ENCODE measurements at places on chromosomes 11 and 22. TPM values are rescaled to one million over a fixed set of nuclear protein-coding genes. Genes with fewer than 3 reads are reported as not detected.

Gene MYRF
- total RNA-seq = 10.2 TPM

- DNase-seq = no peak
Observed at GRCh38 chr11:57476047-57476756, 15.9 kb downstream of the RTN4RL2 start.

DNA sequence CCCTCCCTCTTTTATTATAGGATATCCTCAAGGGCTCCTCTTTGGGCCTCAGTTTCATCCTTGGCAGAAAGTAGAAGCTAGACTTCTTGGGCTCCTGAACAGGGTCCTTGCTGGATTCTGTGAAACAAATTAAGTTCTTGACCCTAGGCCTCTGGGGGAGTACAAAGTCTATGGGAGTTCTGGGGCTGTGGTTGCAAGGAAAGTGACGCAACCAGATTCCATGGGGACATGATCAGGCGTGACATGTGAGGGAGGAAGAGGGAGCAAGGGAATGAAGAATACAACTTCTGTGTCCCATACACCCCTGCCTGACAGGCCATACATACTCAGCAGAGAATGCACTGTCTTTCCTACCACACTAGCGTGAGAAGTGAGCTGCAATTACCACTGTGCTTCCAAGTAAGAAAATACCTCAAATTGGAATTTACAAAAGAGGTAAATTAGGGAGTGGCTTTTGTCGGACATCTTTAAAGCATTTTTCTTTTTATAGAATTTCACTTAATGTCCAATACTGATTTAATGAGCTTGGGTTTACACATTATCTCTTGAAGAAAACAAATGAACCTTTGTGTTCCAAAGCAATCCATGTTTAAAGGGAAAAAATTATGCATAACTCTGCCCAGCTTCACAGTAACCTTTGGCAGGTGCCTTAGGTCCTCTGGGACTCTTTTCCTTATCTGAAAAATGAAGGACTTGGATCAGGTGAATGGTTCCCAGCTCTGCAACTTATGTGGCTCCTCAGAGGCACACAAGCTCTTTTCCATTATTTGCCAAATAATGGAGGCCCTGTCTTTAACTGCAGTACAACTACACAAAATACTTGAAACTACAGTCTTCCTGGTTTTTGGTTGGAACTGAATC lies 38.9 kb downstream of the LIMK2 start:
- DNase-seq = peak; percentile 87

DNA sequence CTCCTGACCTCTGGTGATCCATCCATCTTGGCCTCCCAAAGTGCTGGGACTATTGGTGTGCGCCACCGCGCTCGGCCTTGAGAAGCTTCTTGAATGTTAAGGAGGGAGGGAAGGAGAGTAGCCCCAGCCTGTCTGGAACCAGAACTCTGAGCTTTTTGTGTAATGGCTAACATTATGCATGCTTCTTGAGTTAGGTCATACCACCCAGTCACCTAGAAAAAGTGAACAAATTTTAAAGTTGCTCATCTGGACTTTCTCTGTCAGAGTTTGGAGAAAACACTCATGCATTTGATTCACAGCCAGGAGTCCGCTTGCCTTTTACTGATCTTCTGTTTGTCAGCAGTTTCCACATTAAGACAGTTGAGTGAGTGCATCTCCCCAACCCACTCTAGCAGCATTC lies 82.1 kb downstream of the PPP6R3 start:
- DNase-seq = no peak

DNA sequence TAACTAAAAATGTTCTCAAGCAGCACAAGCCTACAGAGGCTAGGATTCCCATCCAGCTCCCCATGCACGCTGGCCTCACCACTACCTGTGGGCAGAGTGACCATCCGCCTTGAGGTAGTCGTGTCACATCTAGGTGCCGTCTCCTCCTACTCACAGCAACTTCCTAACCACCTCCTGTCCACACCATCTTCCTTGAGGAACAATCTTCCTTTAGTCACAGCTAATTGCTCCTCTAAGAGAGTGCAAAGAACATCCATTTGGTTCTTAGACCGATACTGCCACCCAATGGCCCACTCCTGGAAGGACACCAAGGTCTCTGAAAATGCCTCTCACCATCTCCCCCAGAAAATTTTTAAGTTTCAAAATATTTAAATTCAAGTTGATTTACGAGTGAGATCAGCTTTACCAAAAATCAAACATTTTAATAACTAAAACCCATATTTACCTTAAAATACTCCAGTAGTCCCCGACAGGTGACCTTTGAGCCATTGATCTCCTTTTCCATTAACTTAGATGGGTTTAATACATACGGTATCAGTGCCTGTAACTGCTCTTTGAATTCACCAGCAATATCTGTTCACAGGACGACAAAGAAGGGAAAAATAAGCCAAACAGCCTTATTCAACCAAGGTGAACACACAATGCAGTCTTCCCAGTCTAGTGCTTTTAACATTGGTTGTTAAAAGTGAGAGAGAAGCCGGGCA lies 21.7 kb upstream of the PLAAT3 start:
- peak; percentile 47 for DNase-seq

- DNase-seq = no peak
Observed at GRCh38 chr11:26575946-26576345, 3.9 kb upstream of the MUC15 start.
